Activated naive CD8-positive, alpha-beta T cell treated with anti-CD3 and anti-CD28 coated beads, Interleukin-2, amount 50 U/mL, for 24 hours (primary cell): ENCODE measurements at places on chromosomes 1 and 21.

DNA sequence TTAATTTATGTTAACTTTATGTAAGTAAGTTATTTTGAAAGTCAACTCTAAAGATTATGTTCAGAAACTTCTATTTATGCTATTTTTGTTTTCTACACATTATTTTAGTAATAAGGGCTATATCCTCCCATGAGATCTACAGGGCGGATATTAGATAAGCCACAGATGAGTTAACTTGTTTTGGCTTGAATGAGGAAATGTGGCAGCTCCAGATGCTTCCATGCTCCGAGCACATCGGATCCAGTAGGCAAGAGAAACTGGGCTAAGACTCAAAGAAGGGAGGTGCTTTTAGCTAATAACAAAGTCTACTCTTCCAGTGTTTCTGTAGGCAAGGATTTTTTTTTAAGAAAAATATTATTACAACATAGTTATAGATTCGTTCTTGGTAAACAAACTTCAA, 20.0 kb upstream of the LAMC1 start:
- no peak for DNase-seq

GRCh38 chr1:183893561-183894289, 88.8 kb downstream of the RGL1 start:
- no peak for DNase-seq

- no peak for DNase-seq
These were observed 133.5 kb downstream of the C1orf21 start for GRCh38 chr1:184520336-184520735.

GRCh38 chr1:78633209-78633608, 13.0 kb downstream of the IFI44L start:
- DNase-seq, result no peak

GRCh38 chr1:53944469-53945182, 873 bp downstream of the IFT25 start:
- peak; percentile 13 for DNase-seq

GRCh38 chr1:104671684-104672353, 922.1 kb downstream of the AMY1C start:
- DNase-seq, result no peak

DNA sequence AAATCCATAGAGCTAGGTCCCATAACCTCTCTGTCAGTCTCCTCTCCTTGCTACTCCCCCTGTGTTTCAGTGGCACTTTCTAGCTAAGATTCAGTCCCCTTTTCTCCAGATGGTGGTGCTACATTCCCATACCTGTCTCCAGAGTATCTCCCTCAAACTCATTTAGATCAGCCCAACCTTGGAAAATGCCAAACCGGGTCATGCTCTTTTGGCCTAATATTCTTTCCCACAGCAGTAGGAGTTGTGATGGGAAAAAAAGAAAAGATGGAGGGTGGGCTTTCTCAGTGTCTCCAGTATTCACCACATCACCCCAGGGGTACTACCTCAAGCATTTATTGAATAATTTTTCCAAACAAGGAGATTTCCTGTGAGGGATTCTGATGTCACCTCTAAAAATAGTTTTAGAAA, 3.2 kb upstream of the RXFP4 start:
- peak; percentile 33 for DNase-seq

- DNase-seq, result no peak
These were observed 2.8 kb downstream of the SIPA1L2 start for GRCh38 chr1:232627171-232627570.

GRCh38 chr1:67159233-67159632, 7.0 kb upstream of the IL23R start:
- no peak for DNase-seq

DNA sequence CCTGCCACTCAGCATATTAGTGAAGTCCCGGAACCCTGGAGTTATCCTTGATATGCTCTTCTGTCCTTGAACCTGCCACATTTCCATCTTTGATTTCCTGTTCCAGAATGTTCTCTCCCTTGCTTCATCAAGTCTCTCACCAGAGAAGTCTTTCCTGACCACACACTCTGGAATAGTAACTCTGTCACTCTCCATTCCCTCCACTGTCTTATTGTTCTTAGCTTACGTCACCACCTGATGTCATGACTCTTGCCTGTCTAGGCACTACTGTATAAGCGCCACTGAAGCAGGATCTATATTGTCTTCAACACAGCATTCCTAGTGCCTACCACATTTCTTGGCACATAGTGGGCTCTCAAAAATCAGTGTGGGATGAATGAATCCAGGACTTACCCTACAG, 65.4 kb upstream of the SMYD2 start:
- DNase-seq, result no peak

DNA sequence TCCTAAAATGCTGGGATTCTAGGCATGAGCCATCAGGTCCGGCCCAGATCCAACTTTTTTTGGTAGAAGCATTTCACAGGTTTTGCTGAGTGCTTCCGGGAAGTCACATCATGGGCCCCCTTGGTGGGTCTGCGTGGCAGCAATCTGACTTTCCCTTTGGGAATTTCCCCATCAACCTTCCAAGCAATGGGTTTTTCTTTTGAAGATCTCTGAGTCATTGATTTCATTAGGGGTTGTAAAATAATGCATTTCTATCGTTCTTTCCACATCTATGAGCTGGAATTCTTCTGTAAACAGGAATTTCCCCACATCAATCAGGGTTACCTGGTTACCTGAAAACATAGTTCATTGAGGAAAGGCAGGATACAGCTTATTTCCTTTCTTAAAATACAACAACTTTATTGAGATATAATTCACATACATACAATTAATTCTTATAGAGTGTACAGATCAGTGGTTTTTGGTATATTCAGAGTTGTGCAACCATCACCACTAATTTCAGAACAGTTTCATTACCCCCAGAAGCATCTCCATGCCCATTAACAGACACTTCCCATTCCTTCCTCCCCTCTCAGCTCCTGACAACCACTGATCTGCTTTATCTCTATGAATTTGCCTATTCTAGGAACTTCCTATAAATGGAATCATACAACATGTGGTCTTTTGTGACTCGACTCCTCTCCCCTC, 9.9 kb upstream of the ZBTB17 start:
- DNase-seq, result no peak

- DNase-seq, result no peak
These were observed 132.2 kb downstream of the TLR5 start for GRCh38 chr1:223010582-223011504.

GRCh38 chr1:232629250-232630046, 485 bp downstream of the SIPA1L2 start:
- DNase-seq, result peak; percentile 23

GRCh38 chr1:10339815-10340214, 59.0 kb upstream of the PGD start:
- no peak for DNase-seq

GRCh38 chr1:3215198-3216014, 146.4 kb downstream of the PRDM16 start:
- no peak for DNase-seq

GRCh38 chr1:22526098-22526497, 37.2 kb upstream of the EPHA8 start:
- no peak for DNase-seq

DNA sequence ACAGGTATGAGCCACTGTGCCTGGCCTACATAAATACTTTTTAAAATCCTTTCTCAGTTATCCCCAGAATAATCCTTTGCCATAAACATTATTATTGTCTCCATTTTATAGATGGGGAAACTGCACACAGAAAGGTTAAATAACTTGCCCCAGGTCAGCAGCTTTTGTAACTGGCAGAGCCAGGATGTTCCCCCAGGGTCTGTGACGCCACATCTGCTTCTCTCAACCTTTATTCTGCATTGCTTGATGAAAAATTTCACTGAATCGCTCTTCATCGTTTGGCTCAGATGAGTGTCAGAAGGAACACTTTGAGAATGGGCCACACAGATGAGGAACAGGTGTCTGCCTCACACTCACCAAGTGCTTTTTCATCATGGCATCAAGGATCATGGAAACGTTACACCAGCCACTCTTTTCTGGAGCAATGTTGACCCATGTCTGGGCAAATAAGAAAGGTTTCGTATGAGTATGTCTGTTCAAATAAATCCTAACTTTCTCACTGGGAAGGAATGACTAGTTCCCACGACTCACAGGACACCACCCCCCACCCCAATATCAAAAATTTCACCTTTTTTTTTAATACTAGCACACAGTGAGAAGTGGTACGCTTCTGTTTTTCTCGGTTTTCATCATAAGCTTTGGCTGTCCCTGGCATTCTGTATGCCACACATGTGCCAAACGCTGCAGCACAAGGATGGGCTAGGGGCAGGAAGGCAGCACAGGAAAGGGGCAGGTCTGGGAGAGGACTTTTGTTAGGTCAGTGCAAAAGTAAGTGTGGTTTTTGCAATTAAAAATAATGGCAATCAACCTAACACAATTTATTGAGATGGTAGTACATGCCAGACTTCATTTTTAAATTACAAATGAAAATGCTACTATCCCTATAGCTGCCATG, 9.0 kb upstream of the PTGFRN start:
- no peak for DNase-seq

DNA sequence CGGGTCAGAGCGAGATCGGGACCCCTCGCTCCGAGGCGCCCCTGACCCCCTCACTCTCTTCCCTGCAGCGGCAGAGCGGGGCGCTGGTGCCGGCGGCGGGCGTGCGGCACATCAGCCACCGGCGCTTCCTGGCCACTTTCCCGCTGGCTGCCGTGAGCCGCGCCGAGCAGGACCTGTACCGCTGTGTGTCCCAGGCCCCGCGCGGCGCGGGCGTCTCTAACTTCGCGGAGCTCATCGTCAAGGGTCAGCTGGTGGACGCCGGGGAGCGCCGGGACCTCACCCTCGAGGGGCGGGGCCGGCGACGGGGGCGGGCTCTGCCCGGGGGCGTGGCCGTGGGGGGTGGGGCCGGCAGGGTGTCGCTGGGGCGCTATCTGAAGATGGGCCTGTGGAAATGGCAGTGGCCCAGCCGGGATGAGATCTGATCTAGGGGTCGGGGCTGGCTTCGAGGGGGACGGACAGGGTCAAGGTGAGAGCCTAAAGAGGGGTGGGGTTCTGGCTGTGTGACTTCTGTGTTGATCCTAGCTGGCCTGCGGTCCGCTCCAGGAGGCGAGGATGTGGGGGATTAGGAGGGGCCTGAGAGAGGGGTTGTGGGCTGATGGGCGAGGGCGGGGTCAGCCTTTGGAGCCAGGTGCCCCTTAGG, 23.6 kb downstream of the PTPRU start:
- peak; percentile 49 for DNase-seq

DNA sequence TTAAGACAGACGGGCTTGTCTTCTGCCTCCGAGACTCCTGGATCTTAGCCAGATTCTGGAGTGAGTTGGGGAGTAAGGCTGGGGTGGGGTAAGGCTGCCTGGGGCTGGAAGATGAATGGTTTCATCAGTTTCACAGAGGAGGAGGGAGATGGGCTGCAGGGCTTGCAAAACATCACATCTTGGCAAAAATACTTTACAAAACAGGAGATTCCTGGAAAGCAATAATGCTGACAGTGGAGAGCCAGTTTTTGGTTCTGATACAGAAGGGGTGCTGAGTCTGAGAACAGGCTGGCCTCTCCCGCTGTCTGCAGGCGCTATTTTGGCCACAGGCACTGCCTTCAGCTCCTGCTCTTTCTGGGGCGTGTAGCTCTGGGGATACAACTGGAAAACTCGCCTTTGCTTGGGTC, 83.4 kb upstream of the KCNE2 start:
- no peak for DNase-seq

DNA sequence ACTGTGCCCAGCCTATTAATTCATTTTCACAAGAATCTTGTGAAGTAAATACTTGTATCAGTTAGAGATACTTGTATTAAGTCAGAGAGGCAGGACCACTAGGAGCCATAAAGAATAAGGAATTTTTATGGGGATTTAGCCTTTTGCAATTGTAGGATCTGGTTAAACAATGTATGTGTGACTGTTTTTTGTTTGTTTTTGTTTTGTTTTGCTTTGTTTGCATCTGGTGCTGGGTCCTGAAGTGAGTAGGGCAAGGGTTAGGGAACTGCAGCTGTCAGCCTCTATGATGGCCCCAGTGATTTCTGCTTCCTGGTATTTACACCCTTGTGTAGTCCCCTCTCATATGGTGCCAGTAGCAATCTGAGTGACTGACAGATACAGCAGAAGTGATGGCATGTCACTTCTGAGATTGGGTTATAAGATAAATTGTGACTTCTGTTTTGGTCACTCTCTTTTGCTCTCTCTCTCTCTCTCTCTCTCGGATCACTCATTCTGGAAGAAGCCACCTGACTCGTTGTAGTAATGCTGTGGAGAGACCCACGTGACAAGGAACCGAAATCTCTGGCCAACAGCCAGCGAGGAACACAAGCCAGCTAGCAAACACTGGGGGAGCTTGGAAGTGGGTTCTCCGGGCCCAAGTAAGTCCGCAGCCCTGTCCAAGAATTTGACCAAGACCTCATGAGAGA, 96.2 kb upstream of the MARK1 start:
- DNase-seq, result no peak

DNA sequence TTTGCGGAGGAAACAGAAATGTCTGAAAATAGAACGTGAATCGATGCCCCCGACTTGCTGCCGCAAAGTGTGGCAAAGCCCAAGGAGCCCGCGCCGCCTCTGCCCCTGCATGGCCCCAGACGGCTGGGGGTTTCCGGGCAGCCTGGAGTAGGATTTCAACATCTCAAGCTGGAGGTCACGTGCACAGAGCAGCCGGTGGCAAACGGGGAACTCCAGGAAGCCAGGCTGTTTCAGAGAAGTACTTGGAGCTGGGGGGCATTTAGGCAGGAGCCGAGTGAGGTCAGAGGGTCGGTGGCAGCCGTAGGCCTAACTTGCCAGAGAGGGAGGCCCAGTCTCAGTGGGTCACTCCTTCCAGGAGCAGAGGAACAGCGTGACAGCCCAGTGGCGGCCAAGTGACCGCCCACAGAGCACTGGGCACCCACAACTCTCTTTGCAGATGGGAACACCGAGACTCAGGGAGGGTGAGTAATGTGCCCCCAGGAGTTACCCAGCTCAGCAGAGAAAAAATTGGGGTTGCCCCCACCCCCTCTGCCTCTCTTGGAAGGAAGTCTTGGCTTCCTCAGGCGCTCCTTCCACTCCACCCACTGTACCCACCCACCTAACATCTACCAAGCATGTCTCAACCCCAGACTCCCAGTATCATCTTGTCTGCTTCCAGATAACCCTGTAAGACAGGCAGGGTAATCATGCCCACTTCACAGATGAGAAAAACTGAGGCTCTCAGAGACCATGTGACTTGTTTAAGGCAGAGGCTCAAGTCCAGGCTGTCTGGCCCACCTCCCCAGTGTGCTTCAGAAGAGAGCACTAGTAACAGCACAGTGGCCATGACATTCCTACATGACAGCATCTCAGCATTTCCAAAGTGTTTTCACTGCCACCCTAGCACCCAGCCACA, 179.4 kb downstream of the HIVEP3 start:
- peak; percentile 90 for DNase-seq

- DNase-seq, result peak; percentile 72
These were observed 31.7 kb downstream of the RUNX3 start for GRCh38 chr1:24898152-24898908.

DNA sequence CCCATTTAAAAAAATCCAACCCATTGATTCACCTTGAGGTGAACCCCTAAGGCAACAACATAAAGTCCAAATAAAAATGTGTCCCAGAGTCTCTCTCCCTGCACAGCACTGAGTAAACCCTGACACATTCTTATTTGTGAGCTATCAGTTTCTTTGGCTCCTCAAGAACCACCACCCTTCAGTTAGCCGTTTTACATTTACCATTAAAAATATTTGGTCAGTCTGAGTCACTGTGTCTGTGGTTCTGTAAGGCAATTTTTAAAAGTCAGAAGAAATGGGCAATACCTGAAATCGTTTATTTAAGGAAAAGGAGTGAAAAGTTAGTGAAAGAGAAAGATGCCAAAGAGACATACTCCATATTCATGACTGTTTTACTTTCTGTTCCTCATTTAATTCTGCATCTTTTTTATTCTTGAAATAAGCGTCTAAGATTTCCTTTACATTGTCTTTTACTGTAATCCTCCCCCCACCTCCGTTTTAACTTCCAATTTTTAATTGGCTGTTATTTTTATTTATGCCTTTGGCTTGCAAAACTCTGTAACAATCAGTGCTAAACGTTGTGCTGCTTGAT, 91.7 kb upstream of the IVNS1ABP start:
- DNase-seq, result no peak
